RPMI7951 (cell line): ENCODE measurements at places on chromosomes 6 and 20. TPM values are rescaled to one million over a fixed set of nuclear protein-coding genes. Genes with fewer than 3 reads are reported as not detected.

PIGU gene
- total RNA-seq = 43.1 and 48.1 TPM in 2 replicates

ITPR3 gene
- total RNA-seq = 24.4 and 27.9 TPM in 2 replicates

TMEM244 gene
- 2.5 and 4.2 TPM in 2 replicates for total RNA-seq

OGFRL1 gene
- 8.4 and 9.5 TPM in 2 replicates for total RNA-seq

KHDRBS2 gene
- total RNA-seq = not detected in 2 replicates

GRCh38 chr6:132907231-132907630 lies 92.9 kb downstream of the RPS12 start:
- DNase-seq = no peak
